Stromal cell of bone marrow (primary cell): ENCODE measurements at places on chromosomes 16 and 17.

DNA sequence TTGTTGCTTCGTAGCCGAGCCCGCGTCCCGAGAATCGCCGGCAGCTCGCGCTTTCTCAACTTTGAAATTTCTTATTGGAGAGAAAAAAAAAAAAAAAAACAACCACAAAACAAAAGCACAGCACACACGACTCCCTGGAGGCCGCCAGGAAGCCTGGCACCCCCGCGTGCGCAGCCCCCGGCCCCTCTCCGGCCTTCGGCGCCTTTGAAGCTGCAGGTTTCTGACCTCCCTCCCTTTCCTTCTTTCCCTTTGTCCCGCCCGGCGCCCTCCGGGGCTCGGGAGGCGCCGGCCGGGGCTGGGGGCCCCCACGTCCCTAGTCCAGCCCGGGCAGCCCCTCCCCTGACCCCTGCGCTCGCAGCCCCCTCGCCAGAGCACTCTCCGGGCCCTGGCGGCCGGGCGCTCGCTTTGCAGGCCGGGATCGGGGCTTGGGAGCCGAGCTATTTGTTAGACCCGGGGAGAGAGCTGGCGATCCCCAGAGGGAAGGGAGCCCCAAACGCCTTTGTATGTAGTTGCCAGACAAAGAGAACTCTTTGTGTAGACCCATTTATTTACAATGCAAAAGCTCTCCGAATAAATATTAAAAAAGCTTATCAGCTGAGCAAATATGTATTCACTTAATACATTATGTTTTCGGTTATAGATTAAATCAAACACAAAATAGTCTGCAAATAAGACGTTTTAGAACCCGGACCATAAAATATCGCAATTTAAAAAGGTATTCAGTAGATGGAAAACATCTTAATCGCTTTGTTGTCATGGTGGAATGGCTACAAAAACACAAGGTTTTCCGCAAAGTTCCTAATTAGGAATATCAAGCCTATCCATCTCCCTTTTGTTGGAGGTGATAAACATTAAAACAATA is 2.3 kb downstream of the BAHCC1 start:
- DNase-seq = no peak

- no peak for DNase-seq
Measured at GRCh38 chr16:55941552-55941951, 66.4 kb upstream of the CES5A start.

DNA sequence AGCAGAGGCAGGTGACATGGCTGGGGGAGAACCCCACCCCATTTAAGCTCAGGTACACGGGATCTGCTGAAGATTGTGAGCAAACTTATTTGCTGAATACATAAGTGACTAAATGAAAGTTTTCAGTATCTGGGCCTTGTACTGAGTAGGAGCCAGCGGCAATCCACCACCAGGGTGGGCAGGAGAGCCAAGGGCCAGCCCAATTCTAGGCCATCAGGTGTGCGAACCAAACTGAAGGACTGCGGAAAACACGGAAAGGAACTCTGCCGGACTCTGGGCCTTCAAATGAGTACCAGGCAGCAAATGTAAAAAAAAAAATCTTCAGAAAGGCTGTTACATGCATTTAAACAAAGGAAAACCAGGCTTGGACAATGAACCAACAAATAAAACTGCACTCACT is 19.7 kb downstream of the ARHGAP17 start:
- no peak for DNase-seq

DNA sequence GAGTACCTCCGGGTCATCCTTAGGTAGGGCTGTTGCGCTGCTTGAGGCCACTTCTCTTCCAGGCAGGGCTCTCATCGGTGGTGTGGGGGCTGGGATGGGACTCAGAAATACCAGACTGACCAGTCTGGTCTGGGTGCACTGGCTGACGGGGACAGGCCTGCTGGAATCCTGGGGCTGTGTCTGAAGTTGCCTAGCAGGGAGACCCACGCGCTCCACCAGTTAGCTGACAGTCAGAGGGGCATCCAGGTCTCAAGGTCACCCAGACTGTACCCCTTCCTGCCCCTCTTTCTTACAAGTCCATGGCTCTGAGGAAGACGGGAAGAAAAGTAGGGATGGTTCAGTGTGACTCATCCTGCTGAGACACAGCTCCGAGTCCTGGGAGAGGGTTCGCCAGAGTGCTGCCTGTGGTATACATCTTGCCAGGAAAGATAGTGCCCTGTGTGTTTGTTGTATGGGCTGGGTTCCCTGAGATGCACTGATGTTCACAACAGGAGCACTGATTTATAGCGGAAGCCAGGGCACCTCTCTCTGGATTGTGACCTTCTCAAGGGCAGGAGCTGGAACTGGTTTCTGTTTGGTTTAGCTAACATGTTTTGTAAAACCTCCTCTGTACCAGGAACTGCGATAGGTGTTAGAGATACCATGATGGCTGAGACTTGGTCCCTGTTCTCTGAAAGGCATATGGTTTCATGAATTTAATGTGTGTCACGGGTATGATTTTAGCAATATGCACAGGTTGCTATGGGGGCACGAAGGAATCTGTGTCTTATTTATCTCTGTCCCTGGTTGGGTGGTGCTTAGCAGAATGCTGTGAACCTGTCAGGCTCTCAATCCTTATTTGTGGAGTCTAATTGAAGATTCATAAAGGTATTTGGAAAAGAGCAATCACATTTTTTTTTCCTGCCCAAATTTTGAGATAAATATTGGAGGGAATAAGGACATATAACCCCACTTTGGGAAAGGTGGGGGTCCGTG is 97.5 kb downstream of the OR1D5 start:
- peak; percentile 17 for DNase-seq

DNA sequence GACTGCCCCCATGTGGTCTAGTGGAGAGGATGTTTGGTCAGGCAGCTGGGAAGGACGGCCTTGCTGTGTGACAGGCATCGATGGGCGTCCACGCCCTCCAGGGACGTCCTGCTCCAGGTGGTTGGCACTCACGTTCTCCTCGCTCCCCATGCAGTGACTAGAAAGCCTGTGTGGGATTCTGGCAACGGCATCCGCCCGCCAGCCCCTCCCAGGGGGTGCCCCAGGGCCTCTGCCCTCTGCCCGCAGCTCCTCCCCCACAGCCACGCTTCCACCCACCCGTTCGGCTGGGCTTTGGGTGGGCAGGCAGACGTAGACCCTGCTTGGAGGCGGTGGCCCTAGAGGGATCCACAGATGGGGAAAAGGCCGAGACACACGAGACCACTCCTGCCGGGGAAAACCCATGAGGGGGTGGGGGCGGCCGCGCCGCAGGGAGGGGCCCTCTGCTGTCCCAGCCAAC is 4.7 kb upstream of the IL17C start:
- DNase-seq = no peak

GRCh38 chr16:57725554-57725953 is 10.0 kb upstream of the KATNB1 start:
- no peak for DNase-seq

GRCh38 chr16:1535391-1536291 is 2.2 kb downstream of the TMEM204 start:
- DNase-seq = no peak

GRCh38 chr17:71846561-71847110 is 274.2 kb upstream of the SOX9 start:
- DNase-seq = no peak

GRCh38 chr17:56820207-56820606 is 13.5 kb downstream of the C17orf67 start:
- DNase-seq = no peak
